Hematopoietic multipotent progenitor cell treated with erythropoietin and hydrocortisone succinate and interleukin-3 and kit ligand, for 17 days (in vitro differentiated cells): ENCODE measurements at places on chromosomes 16 and 17.

- no peak for DNase-seq
Measured at GRCh38 chr17:32701871-32702270, 175.1 kb downstream of the MYO1D start.

- no peak for DNase-seq
Measured at GRCh38 chr17:82370471-82371332, 863 bp upstream of the UTS2R start.

- no peak for DNase-seq
Measured at GRCh38 chr16:85231959-85232358, 119.7 kb upstream of the CIBAR2 start.

- no peak for DNase-seq
Measured at GRCh38 chr17:39224778-39225307, 902 bp downstream of the STAC2 start.

DNA sequence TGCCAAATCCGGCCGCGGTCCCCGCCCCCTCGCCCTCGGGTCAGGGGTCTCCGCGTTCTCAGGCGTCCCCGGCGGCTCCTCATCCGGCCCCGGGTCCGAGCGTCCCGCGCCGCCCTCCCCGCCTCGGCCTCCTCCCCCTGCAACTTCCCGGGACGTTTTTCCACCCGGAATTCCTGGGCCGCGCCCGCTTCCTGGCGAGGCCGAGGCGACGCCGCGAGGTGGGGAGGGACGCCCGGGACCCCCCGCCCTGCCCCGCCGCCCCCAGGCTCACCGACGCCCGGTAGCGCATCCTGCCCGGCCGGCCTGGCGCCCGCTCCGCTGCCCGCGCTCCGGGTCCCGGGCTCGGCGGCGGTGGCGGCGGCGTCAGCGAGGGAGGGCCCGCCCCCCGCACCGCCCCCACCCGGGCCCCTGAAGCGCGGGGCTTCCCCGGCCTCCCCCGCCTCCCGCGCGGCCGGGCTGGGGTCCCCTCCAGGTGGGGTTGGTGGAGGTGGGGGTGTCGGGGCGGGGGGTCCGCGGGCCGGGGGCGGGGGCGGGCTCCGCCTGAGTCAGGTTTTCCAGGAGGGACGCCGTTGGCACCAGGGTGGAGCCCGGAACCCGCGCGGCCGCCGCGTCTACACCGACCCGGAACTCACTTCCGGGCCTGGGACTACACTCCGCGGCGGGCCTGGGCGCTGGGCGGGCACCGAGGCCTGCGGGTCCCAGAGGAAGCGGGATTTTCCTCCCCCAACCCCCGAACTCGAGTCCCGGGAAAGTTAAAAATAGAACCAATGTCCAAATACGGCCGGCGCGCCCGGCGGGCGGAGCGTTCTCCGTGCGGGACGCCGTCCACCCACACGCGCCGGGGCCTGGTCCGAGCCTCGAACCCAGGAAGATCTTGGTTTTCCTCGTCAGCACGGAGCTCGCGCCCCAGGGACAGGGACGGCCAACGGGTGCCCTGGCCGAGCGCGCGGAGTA lies 6.8 kb downstream of the MYO1C start:
- peak; percentile 13 for DNase-seq

GRCh38 chr16:15781650-15782049 lies 75.2 kb downstream of the MYH11 start:
- no peak for DNase-seq

GRCh38 chr16:85399583-85400284 lies 213.4 kb upstream of the GSE1 start:
- DNase-seq, result no peak

DNA sequence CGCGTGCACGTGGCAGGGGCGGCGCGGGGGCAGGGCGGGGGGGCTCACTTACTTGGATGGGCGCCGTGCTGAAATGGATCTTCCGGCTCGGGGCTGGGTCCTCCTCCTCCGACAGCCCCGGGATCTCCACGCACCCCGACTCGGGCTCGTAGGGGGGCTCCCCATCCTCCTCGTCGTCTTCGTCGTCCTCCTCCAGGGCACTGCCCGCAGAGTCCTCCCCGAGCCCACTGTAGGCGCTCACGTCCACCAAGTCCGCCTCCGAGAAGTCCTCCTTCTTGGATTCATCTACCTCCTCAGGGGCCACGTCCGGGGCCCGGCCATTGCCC lies 1.4 kb downstream of the PPP1R9B start:
- DNase-seq, result no peak

DNA sequence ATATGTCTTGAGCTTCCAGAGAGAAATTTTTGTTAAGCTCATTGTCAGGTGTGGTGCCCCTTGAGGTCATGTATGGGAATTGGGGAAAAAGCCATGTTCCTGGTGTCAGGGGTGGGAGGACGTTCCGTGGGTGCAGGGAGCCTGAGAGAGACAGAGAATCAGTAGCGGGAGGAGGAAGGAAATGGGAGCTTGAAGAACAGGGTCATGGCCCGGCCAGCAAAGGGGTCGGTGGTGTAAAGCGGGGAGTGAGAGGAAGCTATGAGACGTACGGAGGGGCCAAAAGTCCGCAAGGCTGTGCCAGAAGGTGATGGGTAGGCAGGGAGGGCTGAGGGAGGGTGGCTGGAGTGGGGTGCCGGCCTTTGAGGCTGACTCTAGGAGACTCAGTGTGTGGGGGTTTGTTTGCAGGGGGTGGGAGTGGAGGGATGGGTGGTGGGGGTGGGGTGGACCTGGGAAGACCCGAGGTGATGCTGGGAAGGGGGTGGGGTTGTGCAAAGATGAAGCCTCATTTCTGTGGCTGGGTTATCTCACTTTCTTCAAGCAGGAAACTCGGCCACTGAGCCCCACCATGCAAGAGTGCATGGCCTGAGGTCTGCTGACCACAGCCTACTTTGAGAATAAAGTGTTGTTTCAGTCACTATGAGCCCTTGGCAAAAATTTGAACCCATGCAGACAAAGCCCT lies 63.6 kb downstream of the PLCG2 start:
- no peak for DNase-seq

- DNase-seq, result peak; percentile 67
Measured at GRCh38 chr16:9092282-9092977, 986 bp downstream of the HAPSTR1 start.

- no peak for DNase-seq
Measured at GRCh38 chr16:11340710-11341109, 4.5 kb upstream of the RMI2 start.

- DNase-seq, result peak; percentile 55
Measured at GRCh38 chr17:72560303-72561247, 439.8 kb downstream of the SOX9 start.

GRCh38 chr16:78331731-78332130 lies 232.3 kb downstream of the WWOX start:
- DNase-seq, result peak; percentile 1

GRCh38 chr17:81094509-81095382 lies 59.8 kb downstream of the BAIAP2 start:
- no peak for DNase-seq

DNA sequence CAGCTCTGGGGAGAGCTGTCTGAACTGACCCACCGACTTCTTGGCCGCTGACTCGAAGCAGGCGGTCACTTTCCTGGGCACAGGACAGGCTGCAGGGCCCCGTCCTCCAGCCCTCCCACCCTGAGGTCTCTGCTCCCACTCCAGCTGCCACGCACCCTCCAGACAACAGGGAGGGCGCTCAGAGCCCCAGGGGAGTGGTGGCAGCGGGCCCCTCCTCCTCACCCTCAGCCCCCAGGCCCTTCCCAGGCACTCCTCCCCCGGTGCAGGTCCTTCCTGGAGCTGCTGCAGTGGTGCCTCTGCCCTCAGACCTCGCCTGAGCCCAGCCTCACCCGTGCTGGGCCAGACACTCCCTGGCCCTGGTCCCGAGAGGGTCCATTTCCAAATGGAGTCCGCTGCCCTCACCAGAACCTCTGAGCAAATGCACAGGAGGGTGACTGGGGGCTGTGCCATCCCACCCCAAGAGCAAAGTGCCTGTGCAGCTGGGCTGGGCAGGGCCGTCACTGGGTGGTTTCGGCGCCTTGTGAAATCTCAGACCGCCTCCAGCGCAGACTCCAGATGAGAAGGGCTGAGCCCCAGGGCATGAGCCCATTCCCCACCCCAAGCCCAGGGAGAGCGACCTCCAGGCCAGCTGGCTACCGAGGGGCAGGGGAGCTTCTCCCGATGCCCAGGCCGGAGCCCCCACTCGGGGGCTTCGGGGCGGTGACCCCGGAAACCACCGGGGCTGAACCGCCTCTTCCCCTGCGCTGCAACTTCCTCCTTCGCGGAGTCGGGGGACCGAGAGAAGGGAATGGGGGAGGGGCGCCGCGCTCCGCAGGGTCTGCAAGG lies 717 bp downstream of the CYBA start:
- DNase-seq, result no peak

DNA sequence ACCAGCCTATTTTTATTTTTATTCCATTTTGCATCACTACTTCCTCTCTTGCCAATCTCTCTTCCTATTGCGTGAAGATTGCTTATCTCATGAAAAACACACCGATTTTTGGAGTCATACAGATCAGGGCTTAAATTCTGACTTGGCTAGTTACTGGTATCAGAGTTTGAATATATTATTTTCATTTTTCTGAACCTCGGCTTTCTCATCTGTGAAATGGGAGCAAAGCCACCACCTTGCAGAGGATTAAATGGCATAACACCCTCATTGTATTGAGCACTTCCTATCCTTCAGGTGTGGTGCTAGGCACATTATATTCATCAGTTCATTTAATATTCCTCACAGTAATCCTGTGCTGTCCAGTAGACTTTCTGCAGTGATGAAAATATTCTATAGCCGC lies 208.8 kb downstream of the HAPSTR1 start:
- no peak for DNase-seq

GRCh38 chr17:77235370-77235941 lies 94.7 kb downstream of the SEC14L1 start:
- no peak for DNase-seq

GRCh38 chr17:17541640-17542001 lies 45.4 kb upstream of the RASD1 start:
- no peak for DNase-seq

- DNase-seq, result peak; percentile 92
Measured at GRCh38 chr17:18314731-18315561, at the start of the genes SMCR8 and TOP3A. TSS of gene SMCR8 (plus strand) at chr17:18315293. CDS start at chr17:18315790, 497 bp downstream. TSS of gene TOP3A (minus strand) at chr17:18314994. CDS start at chr17:18314778, 216 bp downstream.

DNA sequence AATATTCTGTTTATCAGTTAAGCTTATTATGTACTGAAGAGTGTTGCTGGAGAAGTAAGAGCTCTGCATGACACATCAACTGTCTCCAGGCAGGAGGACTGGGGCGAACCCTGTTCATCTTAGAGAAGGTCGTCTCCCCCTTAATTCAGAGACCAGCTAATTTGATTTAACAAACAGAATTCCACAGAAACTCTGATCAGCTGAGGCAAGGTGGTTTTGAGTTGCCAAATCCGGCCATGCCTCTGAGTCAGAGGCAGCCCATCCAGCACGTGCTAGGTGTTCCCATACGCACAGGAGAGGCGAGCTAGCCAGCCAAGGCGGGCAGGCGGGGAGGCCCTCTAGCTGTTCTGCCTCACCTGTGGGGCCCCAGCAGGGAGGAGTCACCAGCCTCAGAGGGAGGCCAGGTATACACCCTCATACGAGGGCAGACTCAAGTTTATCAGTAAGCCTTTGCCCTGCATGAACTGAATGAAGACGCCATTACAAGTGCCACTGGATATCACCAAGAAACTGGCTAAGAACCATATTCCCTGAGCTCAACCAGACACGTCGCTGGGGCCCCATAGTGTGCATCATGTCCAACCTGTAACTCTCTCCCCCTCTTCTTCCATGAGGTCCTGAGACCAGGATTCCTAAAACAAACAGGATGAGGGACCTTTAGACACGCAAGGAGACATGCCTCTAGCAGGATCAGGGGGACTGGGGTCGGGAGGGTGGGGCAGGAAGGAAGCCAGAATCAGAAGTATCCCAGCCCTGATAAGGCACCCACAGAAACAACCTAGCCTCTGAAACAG lies 25.7 kb downstream of the STAT5A start:
- peak; percentile 37 for DNase-seq

DNA sequence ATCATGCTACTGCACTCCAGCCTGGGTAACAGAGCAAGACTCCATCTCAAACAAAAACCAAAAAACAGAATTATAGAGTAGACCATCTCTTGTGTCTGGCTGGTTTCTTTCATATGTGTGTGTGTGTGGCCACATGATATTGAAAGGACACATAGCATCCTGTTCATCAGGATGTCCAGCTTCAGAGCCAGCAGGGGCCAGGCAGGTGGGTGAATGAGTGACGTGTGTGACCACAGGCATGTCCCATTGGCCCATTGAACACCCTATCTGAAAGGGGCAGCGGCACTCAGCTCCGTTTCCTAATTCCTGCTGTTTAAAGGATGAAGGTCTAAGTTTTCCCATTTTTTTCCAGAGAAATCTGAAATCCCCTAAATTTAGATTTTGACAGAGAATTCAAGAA lies 174.2 kb downstream of the PRKCB start:
- DNase-seq, result no peak

DNA sequence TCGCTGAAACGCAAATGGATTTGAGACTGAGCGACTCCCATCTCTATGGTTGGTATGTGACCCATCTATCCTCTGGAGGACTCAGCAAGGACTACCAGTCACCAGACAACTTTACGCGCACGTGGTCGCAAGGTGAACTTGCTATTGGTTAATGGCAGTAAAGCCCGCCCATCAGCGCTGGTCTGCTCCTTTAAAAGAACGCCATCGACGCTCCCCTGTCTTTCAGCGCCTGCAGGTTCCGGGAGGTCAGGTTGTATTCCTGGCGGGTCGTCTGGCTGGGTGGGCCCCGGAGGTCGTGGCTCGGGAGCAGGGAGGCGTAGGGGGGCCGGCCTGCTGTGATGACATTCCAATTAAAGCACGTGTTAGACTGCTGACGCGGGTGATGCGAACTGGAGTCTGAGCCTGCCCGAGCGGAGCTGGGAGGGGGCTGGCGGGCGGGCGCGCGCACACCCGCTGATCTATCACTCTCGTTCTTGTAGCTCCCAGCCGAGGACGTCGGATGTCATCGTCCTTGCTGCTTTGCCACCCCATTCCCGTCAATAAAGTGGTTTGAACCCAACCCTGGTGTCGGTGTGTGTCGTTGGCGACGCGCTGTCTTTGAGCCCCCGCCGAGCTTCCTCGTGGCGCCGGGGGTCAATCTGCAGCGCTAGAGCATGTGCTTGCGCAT lies 15.9 kb upstream of the ERN1 start:
- peak; percentile 98 for DNase-seq

GRCh38 chr17:72462407-72462806 lies 341.6 kb downstream of the SOX9 start:
- DNase-seq, result no peak

GRCh38 chr16:47970291-47970931 lies 185.4 kb downstream of the ABCC12 start:
- no peak for DNase-seq

DNA sequence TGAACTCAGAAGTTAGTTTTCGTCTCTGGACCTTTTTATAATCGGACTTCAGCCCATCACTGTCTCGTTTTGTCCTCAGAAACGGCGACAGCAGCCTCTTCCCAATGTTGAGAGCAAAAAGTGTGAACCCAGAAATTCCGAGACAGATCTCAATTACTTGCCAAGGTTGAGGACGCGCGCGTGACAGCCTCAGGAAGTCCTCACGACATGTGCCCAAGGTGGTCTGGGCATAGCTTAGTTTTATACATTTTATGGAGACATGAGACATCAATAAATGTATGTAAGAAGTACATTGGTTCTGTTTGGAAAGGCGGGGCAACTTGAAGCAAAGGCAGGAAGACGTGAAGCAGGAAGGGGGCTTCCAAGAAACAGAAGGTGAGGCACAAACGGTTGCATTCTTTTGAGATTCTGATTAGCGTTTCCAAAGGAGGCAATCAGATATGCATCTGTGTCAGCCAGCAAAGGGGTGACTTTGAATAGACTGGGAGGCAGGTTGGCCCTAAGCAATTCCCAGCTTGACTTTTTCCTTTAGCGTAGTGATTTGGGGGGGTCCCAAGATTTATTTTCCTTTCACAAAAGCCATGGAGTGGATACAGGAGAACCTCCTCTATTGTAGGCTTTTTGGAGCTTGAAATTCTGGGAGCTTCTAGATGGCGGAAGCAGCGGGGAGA lies 583 bp upstream of the ZNF747 start:
- DNase-seq, result no peak

GRCh38 chr17:12995896-12996295 lies 21.9 kb downstream of the ELAC2 start:
- no peak for DNase-seq
